ENCODE measurements at places on chromosomes 1 and 21.

- DNase-seq = no peak
These were observed 60.1 kb upstream of the USP24 start for GRCh38 chr1:55275151-55275748.

GRCh38 chr1:229669333-229669732 is 43.3 kb downstream of the URB2 start:
- DNase-seq = no peak

DNA sequence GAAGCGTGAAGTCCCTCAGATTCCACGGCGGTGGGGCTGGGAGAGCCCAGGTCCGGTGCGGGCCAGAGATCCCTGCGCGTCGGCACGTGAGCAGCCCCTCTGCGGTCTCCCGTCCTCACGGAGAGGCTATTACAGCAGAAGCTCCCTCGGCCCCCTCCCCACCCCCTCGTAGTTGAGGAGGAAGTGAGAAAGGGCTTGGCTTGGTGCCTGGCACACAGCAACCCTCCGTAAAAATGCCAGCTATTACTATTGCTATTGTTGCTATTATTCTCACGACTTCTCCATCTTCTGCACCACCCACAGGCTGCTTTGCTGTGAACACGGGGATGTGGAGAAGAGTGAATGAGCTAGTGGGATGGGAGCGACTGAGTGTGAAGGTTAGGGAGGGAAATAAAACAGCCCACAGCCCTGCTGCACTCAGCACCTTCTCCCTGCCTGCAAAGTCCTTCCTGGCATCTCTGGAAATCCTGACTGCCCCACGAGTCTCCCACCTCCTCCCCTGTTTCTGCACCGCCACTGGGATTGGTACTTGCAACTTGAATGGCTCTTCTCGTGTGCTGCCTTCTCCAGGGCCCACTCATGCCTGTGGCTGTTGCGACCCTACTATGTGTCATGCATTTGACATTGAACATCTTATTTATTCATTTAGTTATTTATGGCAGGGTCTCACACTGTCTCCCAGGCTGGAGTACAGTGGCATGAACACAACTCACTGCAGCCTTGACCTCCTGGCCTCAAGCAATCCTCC is 26.6 kb downstream of the ZBTB18 start:
- DNase-seq = no peak

DNA sequence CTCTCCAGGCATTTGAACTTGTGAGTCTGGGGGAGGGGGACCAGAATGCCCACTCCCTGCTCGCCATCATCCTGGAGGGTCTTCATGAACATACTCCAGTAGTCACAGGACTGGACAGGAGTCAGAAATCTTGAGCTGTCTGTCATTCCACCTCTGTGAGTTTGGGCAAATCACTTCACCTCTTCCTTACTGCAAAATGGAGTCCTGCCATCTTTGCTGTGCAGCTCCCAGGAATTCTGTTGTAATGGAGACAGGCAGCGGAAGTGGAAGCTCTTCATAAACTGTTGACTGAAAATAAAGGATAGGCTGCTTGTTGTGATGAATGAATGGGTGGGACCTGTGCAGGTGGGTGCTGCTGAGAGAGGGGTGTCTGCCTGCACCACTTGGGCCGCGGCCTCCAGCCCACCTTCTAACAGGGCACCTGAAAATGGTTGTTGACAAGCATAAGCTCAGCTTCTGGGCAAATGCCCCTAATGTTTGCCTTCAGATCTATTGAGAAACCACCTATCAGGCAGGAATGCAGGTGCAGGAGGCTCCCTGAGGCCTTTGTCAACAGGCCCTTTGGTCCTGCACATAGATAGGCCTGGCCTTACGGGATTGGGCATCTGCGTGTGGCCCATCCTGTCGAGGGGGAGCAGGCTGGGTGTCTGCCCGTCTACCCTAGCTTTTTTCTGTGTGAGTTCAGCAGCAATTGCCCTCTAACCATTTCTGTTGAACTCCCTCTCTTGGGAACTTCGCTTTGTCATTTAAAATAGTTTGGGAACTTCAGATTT is 321.0 kb downstream of the RPS6KC1 start:
- DNase-seq = no peak

DNA sequence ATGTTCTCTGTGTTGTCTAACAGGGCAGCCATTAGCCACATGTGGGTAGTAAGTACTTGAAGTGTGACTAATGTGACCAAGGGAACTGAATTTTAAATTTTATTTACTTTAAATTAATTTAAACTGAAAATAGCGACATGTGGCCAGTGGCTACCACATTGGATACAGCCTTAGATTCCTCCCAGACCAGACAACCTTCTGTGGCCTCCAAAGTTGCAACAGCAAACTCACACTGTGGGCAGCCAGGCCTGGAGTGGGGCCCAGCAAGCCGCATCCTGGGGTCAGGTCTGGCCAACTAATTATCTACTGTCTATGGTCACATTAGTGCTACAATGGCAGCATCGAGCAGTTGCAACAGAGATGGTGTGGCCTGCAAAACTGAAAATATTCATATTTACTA is 11.7 kb downstream of the EIF2D start:
- no peak for DNase-seq

DNA sequence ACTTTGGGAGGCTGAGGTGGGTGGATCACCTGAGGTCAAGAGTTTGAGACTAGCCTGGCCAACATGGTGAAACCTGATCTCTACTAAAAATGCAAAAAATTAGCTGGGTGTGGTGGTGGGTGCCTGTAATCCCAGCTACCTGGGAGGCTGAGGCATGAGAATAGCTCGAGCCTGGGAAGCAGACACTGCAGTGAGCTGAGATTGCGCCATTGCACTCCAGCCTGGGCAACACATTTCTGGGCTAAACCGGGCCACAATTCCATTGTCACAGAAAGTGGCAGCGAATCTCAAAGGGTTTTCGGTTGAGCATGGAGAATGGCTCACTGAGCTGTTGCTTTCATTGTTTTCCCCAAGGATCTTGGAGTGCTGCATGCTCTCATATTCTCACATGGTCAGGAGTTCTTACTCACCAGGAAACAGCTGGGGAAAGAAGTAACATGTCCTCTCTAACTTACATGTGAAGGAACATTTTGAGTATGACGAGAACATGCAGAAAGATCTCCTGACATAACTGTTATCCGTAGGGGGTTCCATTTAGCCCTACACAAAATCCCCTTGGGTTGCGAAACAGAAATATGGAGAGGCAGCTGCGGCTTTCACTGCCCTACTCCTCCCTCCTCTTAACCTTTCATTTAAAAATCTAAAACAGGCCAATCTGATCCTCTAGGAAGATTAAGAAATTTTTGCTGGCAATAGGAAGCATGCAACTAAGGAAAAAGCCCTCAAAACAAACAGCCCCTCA is 341.1 kb downstream of the PCP4 start:
- DNase-seq = no peak

GRCh38 chr1:218369688-218370511 is 24.8 kb downstream of the TGFB2 start:
- DNase-seq = no peak

DNA sequence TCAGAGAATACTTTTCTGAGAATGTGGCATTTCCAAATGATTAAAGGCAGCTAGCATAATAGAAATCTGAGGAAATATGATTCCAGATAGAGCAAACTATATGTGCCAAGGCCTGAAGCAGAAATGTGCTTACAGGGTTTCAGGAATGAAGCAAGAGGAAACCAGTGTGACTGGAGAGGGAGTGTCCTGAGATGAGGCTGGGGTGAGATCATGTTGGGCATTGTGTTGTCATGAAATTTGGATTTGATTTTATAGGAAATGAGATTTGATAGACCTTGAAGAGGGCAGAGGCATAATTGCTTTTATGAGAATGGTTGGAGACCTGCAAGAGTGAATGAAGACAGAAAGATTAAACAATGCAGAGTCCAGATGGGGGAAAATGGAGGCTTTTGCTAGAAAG is 338.1 kb upstream of the SNX7 start:
- no peak for DNase-seq

DNA sequence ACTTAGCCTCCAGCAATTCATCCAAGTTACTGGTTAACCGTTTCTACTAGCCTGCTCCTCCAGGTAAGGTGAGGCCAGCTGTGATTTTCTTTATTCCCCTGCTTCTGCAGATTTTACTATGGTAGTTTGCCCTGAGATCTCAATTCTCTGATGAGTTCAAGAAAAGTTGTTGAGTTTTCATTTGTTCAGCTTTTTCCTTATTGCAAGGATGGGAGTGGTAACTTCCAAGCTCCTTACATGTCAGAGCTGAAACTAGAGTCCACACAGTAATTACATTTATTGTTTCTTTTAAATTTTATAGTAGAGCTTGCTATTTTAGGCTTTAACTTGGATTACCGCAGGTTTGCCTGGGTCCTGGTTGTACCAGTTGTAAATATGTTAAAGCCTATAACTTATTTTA is 76.9 kb upstream of the ZRANB2 start:
- DNase-seq = no peak

GRCh38 chr1:210464519-210465039 is 135.9 kb downstream of the HHAT start:
- peak; percentile 8 for DNase-seq

GRCh38 chr21:31329456-31330143 is 14.5 kb downstream of the TIAM1 start:
- no peak for DNase-seq

- no peak for DNase-seq
These were observed 53.6 kb downstream of the SPATA46 start for GRCh38 chr1:162323023-162323422.

DNA sequence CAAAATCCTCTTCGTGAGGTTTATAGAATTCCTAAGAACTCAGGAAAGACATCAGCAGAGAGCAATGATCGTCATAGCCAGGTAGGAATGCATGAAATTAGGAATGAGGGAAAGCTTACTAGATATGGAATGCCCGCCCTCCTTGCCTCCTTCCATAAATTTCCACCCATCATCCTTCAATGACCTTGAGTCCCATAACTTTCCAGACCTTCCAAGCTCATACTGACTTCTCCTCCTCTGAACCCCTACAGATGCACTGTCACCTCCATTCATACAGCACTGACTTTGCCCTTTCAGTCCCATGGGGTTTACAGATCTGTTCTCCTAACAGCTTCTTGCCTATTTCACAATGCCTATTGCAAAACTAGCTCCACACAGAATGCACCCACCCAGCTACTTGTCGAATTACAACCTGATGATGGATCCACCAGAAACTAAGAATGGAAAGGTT is 23.8 kb upstream of the PPP1R15B start:
- no peak for DNase-seq

- DNase-seq = no peak
These were observed 4.7 kb downstream of the NDC1 start for GRCh38 chr1:53833393-53833792.

- no peak for DNase-seq
These were observed 48.8 kb downstream of the ZBTB40 start for GRCh38 chr1:22500471-22500870.

- DNase-seq = no peak
These were observed 6.2 kb downstream of the LRRC52 start for GRCh38 chr1:165549973-165550372.

GRCh38 chr1:19738076-19738475 is 61.6 kb downstream of the TMCO4 start:
- no peak for DNase-seq

GRCh38 chr1:201481761-201482493 is 12.9 kb upstream of the PHLDA3 start:
- peak; percentile 82 for DNase-seq

GRCh38 chr1:58774027-58774426 is 9.8 kb downstream of the JUN start:
- DNase-seq = no peak

GRCh38 chr1:89512996-89513720 is 11.5 kb upstream of the LRRC8B start:
- no peak for DNase-seq

GRCh38 chr1:154520333-154520732 is 18.1 kb upstream of the SHE start:
- DNase-seq = no peak

DNA sequence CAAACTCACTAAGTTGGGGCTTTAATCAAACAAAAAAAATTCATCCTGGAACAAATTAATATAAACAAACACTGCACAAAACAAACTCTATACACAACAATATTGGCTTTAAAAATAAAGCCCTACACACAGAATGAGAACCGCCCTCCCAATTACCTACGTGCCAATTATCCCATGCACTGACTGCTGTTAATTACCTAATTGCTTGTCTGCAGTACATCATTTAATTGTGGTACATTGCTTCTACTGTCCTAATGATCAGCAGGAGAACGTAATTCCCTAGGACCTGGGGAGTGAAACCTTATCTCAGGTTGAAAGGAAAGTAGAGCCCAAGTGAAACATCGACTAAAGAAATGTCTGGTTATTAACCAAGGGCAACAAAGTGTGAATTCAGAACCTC is 364.5 kb downstream of the KCNH1 start:
- no peak for DNase-seq

- no peak for DNase-seq
These were observed 17.8 kb upstream of the HSD17B7 start for GRCh38 chr1:162772571-162773154.

DNA sequence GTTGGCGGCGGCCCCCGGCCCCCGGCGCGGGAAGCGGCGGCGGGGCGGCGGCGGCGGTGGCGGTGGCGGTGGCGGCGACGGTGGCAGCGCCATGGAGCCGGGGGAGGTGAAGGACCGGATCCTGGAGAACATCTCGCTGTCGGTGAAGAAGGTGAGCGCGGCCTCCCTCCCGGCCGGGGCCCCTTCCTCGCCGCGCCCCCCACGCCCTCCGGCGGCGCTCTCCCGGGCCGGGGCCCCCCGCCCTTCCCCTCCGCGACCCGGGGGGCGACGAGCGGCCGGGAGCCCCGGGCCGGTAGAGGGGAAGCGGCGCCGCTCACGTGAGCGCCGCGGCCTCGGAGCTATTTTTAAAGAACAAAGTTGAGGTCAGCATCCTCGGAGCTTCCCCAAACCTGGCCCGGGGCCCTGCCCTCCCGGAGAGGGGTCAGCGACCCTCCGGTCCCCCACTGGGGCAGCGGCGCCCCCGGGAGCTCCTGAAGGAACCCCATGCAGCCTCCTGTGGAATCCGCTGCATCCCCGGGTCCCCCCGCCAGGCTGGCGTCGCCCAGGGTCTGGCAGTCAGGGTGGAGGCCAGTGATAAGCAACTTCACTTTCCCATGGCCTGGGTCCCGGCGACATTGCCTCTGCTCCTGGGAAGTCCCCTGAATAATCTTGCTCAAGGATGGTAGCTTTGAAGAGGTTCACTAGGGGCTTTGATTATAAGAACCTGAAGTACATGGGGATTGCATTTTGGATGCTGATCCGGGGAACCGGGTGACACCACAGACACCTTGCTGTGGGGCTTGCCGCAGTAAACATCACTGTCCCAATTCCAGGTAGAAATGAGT is 560 bp downstream of the PLEKHM2 start:
- DNase-seq = peak; percentile 29

DNA sequence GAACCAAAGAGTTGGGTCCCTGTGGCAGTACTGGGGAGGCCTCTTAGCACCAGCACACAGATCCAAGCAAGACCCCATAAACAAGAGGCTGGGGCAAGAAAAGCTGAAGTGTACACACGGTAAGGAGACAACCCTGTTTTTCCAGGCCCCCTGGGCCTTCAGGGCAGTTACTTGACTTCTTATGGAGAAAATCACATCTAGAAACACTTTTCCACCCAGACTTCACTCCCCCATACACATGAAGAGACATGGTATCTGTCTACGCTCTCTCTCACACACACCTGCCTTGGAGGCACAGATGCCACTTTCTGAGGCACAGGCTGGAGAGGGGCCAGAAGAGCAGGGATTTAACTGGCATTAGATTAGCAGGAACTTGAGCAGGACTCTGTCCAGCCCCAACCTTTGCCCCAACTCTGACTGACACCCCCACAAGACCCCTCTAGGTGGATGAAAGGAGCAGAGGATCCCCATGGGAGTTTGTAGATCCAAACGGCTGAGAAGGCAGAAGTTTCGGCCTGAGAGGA is 2.2 kb downstream of the CERS2 start:
- no peak for DNase-seq

Data from stimulated activated CD4-positive, alpha-beta T cell treated with anti-CD3 and anti-CD28 coated beads, Interleukin-4, amount 100 ng/mL, for 24 hours (primary cell).